HEK293T (cell line): ENCODE measurements at places on chromosomes 16 and 17.

GRCh38 chr16:67393111-67393787 lies at the start of gene TPPP3:
TPPP3 (minus strand) TSS chr16:67393498; CDS start chr16:67391111, 2,387 bp downstream.
- peak; percentile 94 for DNase-seq

GRCh38 chr17:74945543-74945942 lies 9.8 kb downstream of the OTOP3 start:
- no peak for DNase-seq

DNA sequence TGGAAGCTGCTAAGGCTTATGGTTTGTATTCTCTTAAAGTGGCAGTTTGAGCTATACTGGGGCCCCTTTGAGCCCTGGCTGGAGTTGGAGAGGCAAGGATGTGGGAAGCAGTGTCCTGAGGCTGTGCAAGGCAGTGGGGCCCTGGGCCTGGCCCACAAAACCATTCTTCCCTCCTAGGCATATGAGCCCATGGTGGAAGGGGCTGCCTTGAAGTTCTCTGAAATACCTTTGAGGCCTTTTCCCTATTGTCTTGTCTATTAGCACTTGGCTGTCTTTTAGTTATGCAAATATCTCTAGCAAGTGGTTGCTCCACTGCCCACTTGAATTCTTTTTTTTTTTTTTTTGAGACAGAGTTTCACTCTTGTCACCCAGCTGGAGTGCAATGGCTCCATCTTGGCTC lies 119.2 kb downstream of the PCTP start:
- no peak for DNase-seq

- DNase-seq = peak; percentile 45
Observed at GRCh38 chr16:51971184-51971583, 575.8 kb downstream of the TOX3 start.

DNA sequence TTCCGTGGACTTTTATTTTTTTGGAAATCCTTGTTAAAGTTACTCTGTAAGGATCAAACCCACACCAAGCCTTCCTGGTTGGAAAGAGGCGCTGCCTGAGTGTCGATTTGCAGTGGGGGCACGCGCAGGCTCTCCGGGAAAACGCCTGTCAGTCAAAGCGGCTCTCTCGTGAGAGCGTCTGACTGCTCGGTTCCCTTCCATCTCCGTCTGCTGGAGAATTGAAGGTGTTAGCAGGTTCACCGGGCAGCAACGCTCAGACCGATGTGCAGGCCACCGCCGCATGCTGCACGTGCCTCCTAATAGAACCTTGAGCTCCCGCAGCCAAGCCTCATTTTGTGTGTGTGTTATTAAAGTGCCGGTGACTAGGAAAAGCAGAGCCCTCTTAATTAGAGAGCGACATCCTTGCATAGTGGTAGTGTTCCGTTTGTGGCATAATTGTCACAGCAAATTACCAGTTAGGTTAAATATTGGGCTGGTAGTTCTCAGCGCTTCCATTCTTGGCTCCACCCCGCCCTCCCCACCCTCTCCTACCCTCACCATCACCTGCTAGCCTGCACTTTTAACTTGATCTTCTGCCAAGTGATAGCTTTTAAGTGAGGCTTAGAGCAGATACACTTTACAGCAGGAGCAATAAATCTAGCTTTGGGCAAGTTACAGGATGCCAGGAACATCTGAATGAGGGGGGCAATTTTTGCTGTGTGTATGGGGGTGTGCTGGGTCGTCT lies 75.5 kb downstream of the RPA1 start:
- no peak for DNase-seq

- DNase-seq = no peak
Observed at GRCh38 chr16:31168848-31169247, 11.1 kb upstream of the FUS start.

DNA sequence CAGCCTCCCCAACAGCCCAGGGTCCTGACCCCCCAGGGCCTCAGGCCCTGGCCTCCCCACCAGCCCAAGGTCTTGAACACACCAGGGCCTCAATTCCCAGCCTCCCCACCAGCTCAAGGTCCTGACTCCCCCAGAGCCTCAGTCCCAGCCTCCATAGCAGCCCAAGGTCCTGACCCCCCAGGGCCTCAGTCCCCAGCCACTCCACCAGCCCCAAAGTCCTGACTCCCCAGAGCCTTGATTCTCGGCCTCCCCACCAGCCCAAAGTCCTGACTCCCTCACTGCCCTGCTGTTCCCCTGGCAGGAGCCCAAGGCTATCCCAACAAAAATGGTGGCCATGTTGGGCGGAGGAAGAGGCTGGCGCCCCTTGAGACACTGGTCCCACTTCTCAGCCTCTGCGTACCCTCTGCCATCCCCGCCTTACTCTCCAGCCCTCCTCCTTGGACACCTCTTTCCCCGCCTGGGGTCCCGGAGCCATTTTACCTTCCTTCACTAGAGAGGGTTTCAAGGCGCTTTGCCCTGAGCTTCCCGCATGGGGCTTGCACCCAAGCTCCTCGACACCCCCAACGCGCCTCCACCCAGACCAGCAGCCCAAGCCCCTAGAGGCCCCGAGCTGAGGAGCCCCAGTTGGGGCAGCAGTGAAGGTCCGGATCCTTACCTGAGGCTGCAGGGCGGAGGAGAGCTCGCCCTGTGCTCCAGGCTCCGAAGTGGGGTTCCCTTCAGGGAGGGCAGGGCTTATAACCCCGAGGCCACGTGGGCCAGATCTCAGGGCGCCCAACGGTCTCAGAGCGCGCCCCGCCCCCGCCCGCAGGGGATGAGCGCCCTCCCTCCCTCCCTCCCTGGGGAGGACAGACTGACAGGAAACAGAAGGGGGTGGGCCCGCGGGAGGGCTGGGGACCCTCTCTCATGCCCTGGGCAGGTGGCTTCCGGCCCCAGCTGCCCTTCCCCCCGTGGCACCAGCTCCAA lies 3.5 kb upstream of the TSPOAP1 start:
- no peak for DNase-seq

GRCh38 chr16:53090591-53091411 lies 36.0 kb downstream of the CHD9 start:
- no peak for DNase-seq

- no peak for DNase-seq
Observed at GRCh38 chr17:76137001-76137350, 4.1 kb downstream of the FOXJ1 start.

GRCh38 chr16:15464401-15465186 lies 30.2 kb downstream of the BMERB1 start:
- DNase-seq = no peak

DNA sequence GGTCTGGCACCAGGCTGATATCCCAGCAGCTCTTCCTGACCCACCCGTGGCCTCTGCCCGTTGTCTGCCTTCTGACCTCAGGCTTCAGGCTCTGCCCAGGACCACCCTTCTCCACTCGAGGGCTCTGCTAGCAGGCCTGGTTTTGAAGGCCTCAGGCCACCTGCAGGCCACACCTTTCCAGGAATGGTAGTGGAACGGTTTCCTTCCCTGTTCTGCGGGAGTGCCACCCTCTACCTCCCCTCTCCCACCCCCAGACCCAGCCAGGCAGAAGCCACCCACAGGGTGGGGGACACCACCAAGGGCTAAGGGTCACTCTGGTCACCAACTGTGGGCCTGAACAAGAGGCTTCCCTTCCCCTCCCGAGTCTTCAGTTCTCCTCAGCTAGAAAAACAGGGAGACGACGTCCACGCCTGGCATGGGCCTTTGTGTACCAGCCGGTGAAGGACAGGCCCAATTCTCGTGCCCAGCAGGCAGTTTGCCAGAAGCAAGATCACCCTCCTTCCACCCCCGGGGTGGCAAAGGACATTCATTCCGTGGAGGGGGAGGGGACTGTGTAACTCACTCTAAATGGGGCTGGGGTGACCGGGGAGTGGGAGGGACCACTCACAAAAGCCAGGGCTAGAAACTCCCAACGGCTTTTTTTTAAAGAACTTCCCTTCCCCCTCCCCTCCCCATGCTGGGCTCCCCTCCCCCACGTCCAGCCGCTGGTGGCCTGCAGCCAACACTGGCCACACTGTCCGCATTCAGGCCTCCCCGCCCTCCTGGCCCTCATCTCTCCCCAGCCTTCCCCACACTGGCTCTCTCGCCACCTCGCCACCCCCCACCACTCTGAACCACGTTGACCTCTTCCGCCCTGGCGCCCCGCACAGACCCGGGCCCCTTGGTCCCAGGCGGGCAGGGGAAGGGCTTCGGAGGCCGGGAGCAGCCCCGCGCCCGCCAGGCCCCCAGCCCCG lies 7.7 kb downstream of the CBX4 start:
- no peak for DNase-seq

GRCh38 chr17:30249460-30249859 lies 14.0 kb upstream of the SLC6A4 start:
- DNase-seq = no peak

- no peak for DNase-seq
Observed at GRCh38 chr17:40170325-40170724, 6.9 kb upstream of the RAPGEFL1 start.

DNA sequence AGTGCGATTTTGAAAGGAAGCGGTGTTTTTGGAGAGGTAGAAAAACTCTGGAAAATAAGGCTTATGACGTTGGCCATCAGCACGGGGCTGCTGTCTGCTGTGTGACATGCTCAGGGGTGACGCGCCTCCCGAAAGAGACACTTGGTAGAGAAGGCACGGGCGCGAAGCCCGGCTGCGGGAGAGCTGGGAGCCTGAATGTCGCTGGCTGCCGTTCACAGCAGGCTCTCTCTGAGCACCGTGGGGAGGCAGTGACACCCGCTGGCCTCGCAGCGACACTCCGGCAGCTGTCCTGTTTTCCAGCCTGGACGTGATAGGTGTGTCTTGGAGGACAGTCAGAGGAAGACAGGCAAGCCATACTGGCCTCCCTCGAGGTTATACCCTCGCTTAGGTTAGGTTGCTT lies 759.1 kb upstream of the RBFOX1 start:
- DNase-seq = peak; percentile 22

DNA sequence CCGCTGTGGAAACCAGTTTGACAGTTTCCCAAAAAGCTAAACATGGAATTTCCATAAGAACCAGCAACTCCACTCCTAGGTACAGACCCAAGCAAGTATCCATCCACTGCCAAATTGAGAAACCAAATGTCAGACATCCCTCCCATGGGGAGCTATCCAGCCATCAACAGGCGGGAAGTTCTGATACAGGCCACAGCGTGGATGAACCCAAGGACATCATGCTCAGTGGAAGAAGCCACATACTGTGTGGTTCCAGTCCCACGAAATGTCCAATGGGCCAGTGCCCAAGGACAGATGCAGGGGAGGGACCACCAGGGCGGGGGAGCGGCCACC lies 12.6 kb upstream of the BAIAP2 start:
- DNase-seq = no peak

- DNase-seq = no peak
Observed at GRCh38 chr17:76271669-76272540, 6.8 kb downstream of the UBALD2 start.

DNA sequence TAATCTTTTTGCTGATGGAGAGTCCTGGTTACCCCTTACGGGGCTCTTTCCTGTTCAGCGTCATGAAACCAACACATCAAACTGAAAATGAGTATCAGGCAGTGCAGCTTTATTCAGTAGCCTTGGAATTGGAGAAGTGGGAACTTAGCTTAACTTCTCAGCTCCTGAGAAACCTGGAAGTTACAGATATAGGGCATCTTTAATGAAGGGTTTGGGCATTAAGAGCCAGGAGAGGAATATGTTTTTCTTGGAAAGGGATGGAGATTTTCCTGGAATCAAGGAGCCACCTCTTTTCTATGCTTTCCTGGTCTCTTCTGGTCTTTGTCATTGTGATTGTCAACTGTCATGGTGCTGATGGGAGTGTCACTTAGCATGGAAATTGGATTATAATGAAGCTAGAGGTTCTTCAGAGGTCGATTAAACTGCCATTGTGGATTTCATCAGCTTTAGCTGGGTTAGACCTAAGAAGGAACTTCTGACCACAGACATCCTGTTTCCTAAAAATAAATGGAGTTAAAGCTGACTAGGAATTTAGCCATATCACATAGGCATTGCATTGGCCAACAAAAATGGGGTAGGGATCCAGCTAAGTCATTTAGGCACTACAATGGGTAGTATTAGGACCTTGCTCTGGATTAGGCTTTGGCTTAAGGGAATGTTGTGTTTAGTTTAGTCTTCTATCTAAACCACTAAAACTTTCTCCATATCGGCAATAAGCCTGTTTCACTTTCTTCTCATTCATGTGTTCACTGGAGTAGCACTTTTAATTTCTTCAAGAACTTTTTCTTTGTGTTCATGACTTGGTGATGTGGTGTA lies 186.4 kb downstream of the BCAS3 start:
- DNase-seq = no peak

DNA sequence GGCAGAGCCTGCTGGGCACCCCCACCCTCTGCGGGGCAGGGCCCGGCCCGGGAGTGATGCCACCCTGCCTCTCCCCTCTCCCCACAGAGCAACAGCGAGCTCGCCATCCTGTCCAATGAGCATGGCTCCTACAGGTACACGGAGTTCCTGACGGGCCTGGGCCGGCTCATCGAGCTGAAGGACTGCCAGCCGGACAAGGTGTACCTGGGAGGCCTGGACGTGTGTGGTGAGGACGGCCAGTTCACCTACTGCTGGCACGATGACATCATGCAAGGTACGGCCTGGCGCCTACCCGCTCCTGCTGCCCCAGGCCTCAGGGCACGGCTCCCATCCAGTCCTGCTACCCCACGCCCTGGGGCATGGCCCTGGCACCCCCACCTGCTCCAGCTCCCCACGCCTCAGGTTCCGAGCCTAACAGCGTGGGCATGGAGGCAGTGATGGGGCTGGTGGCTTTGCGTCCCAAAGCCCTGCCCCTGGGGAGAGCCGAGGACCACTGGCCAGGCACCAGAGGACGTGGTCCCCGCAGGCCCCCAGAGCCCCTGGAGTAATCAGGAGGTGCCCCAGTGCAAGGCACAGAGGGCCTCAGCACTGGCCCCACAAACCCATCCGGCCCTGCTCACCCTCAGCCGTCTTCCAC lies 38.4 kb downstream of the TSC2 start:
- DNase-seq = no peak

DNA sequence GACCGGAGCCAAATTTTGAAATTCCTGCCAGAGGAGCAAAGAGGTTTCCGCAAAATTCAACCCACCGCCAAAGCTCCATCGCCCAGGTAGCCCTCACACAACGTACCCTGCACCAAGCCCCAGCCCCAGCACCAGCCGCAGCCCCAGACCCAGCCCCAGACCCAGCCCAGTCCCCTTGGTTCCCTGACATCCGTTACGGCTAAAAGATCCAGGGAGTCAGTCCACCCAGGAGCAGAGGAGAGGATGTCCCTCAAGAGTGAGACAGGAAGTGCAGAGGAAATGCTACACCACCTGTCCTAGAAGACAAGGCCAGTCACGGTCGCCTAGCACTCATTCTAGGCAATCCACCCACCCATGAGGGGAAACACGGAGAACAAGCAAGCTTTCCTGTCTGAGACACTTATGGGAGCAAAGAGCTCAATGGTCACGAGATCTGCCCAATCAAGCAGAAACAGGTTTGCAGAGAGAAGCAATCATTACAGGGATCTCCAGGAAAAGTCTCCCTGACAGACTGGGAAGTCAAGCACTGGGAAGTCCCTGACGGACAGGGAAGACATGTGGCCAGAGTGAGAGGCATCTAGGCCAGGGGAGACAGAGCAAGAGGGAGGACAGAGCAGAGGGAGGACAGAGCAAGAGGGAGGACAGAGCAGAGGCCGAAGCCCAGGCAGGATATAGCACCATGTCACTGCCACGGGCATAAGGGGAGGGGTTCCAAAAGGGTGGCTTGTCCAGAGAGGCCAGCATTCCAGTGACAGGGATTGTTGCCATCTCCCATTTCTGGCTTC lies 15.0 kb upstream of the KCNJ18 start:
- DNase-seq = no peak

GRCh38 chr17:61584866-61585265 lies 6.2 kb downstream of the NACA2 start:
- DNase-seq = no peak

GRCh38 chr16:7772722-7773121 lies 440.1 kb downstream of the RBFOX1 start:
- no peak for DNase-seq
